Nephron progenitor cell (in vitro differentiated cells): ENCODE measurements at places on chromosomes 6 and 20.
A peak's percentile ranks its signal among the peaks of the same experiment; 100 is the strongest.

DNA sequence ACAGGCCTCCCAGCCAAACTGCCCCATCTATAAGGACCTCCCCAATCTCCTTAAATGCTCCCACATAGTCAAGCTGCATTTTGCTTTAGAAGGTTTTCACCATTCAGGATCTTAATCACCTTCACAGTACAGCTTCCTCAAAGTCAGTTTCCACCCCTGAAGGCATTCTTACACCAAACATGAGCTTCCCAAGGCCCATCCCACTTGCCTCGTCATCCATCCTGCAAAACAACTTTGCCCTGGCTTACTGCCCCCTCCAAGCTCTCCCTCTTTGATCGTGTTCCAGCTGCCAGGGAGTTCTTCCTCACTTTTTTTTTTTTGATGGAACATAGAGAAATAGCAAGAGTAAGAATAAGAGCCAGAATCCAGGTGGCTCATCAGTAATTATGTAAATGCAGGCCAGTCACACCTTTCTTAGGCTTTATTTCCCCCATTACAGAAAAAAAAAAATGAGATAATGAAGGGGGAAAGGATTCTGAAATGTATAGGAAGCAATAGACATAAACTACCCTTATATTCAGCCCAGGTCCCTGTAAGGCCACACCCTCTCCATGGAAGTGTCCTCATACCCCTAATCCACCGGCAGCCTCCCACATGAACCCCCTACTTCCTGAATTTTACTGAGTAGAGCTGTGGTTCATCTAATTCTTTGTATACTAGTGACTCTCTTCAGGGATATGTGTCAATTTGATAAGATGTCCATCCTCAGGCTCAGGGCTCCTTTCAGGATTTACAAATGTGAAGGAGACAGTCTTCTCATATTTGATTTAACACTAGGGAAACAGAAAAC lies 12.7 kb downstream of the TRIM27 start:
- no peak for DNase-seq

GRCh38 chr6:47137073-47137472 lies 94.9 kb upstream of the ADGRF1 start:
- no peak for DNase-seq

GRCh38 chr20:57030611-57031600 lies 235.5 kb downstream of the BMP7 start:
- no peak for DNase-seq

- no peak for DNase-seq
Observed at GRCh38 chr6:102853249-102853955, 1459.9 kb downstream of the GRIK2 start.

- peak; percentile 64 for DNase-seq
Observed at GRCh38 chr20:31842471-31843157, 2.8 kb downstream of the FOXS1 start.

GRCh38 chr20:33065785-33066184 lies 12.1 kb downstream of the BPIFB3 start:
- DNase-seq, result no peak

DNA sequence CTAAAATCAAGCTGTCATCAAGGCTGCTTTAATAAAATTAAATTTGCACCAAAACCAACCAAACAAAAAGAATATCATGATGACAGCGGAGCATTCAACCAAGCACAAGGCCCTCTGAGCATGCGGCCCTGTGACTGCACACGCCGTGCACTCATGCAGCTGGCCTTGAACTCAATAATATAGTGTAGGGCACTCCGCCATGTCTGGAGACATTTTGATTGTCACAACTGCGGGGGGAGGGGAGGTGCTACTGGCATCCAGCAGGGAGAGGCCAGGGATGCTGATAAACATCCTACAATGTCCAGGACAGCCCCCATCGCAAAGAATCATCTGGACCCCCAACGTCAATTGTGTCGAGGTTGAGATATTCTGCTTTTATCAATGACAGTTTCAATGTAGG lies 9.7 kb downstream of the MOCS3 start:
- no peak for DNase-seq

DNA sequence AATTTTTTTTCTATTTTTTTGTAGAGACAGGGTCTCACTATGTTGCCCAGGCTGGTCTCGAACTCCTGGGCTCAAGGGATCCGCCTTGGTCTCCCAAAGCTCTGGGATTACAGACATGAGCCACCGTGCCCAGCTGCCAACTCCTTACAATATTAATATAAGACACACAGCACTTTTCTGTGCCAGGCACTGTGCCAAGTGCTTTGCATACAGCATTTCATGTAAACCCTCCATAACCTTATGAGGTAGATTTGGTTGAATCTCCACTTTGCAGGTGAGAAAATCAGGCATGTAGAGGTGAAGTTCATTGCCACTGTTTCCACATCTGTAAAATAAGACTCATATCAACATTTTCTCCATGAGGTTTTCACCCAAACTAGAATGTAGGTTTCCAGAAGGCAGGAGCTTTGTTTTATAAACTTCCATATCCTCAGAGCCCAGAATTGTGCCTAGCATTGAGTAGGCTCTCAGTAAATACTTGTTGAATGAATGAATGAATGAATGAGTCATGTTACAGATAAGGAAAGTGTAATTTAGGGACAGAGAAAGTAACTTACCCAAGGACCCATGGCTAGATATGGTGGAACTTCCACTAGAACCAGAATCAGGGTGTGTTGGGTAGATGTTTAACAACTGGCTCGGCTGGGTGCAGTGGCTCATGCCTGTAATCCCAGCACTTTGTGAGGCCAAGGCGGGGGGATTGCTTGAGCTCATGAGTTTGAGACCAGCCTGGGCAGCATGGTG lies 3.0 kb upstream of the CTNNBL1 start:
- DNase-seq, result no peak

DNA sequence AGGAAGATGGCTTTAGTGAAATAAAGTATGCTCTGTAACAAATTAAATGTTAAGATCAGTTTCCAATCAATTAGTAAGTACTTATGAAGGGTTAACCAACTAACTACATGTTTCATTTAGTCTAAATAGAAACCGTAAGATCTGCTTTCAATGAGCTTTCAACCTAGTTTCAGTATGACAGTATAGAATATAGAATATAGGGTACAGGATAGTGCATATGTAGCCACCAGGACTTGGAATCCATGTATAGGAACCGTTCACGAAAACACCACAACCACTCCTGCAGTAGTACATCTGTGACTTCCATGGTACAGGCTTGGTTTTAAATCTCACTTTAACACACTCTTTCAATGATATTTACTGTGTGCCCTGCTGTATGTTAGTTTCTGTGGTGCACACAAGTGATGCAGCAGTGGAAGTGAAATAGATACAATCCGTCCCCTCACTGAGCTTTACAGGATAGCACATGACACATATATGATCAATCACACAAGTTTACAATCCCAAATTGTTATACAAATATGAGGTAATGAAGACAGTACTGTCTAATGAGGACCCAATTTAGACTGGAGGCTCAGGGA lies 479.7 kb upstream of the MARCKS start:
- no peak for DNase-seq

DNA sequence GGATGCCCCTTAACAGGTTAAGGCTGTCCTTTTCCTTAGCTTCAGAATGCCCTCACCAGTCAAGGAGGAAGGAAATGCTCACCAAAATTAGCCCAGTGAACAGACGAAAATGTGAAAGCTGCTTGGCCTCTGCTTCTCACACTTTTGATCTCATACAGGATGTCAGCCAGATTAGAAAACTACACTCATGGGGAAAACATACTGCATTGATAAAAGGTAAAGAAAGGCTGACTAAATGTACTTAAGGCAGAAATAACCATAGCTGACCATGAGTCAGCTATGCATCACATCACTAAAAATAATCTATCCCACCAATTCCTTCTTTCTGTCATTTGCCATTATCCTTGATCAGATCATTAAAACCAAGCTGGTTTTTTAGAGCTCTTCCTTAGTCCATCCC lies 198.4 kb upstream of the TENT5A start:
- DNase-seq, result no peak

DNA sequence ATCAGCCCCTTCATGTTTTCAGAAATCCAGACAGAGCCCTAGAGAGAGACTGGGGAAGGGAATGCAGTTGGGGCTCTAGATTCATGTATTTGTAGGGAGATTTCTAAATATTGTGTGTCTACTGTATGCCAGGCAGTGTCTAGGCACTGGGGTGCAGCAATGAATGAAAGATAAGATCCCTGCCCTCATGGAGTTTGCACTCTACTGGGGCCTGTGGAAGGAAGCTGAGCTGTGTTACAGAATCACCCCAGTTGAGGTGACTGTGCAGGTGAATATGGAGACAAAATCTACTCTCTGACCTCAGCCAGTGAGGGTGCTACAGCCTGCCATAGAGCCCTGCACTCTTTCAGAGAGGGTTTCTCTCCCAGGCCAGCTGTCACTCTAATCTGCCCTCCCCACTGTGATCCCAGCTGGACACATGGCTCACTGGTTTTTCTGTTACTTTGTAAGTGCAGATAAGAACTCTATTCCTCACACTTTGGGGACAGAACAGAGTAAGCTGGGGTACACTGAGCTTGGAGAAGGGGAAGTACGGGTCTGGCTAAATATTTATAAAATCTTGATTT lies 69.2 kb upstream of the E2F3 start:
- DNase-seq, result no peak

GRCh38 chr6:5892669-5893068 lies 114.1 kb downstream of the NRN1 start:
- DNase-seq, result no peak

- DNase-seq, result no peak
Observed at GRCh38 chr6:108359901-108360882, 65.3 kb downstream of the AFG1L start.

- no peak for DNase-seq
Observed at GRCh38 chr6:97591955-97592354, 308.9 kb upstream of the MMS22L start.

DNA sequence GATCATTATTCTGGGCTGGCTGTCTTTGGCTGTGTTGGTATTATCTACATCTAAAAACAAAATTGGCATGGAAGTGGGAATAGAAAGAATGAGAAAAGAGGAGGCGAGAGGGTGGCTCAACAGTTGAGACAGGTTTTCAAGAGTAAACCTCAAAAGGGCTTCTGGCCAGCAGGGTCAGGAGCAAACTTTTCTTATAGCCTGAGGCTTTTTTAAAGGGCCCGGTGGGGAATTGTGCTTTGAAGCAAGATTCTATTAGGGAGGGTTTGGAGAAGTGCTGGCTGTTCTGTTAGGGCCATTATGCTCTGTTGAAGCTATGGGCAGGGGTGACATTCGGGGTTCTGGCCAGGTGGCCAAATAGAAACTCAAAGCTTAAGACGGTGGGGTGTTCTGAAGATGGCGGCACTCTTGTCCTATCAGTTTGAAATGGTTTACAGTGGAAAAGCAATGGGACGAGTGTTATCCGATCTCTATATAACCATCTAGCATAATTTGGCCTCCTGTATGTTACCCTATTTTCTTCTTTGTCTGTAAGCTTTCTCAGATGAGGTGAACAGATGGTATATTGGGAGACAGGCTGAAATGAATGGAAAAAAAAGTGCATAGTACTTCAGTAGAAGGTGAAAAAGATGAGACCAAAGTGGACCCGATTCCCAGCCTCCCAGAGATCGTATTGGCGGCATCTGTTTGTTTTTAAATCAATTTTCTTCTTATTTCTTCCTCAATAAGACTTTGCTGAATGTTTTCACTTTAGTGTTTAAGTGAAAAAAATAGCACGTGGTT lies 132.1 kb upstream of the CNR1 start:
- no peak for DNase-seq

GRCh38 chr20:1800180-1800579 lies 95.0 kb upstream of the SIRPA start:
- no peak for DNase-seq
